ENCODE measurements at places on chromosomes 12 and 14. TPM values are rescaled to one million over a fixed set of nuclear protein-coding genes. Genes with fewer than 3 reads are reported as not detected.

The DNAI7 gene
- total RNA-seq, result 10.1 TPM

The PTHLH gene
- 0.50 TPM for total RNA-seq

The GPRC5D gene
- total RNA-seq, result 0.68 TPM

The VPS33A gene
- 41.3 TPM for total RNA-seq

The SLC5A8 gene
- 0.31 TPM for total RNA-seq

The CLEC4A gene
- total RNA-seq, result 3.5 TPM

The MYF6 gene
- not detected for total RNA-seq

The ACSS3 gene
- 22.8 TPM for total RNA-seq

The OASL gene
- 0.74 TPM for total RNA-seq

The DIO3 gene
- 4.6 TPM for total RNA-seq

The RIN3 gene
- 49.8 TPM for total RNA-seq

The SYNDIG1L gene
- total RNA-seq, result 0.25 TPM

The SAMD15 gene
- total RNA-seq, result 22.6 TPM

The CCDC175 gene
- total RNA-seq, result 9.8 TPM

The CCDC197 gene
- total RNA-seq, result 20.7 TPM

The CCDC196 gene
- 15.7 TPM for total RNA-seq

The ESR2 gene
- total RNA-seq, result 19.8 TPM

The SLC17A8 gene
- 0.37 TPM for total RNA-seq

The RPL6 gene
- total RNA-seq, result 343 TPM

The MTA1 gene
- 118 TPM for total RNA-seq

The TRPV4 gene
- 1.3 TPM for total RNA-seq

The OR10P1 gene
- not detected for total RNA-seq

The PXN gene
- total RNA-seq, result 84.9 TPM

The ITGA7 gene
- 26.4 TPM for total RNA-seq

The KERA gene
- total RNA-seq, result not detected

The RFLNA gene
- 0.31 TPM for total RNA-seq

The SIX1 gene
- total RNA-seq, result 8.7 TPM

The PTPN21 gene
- total RNA-seq, result 47.2 TPM

The MIPOL1 gene
- 38.8 TPM for total RNA-seq

The BORCS5 gene
- total RNA-seq, result 22.8 TPM

The RBM25 gene
- total RNA-seq, result 113 TPM

The NRXN3 gene
- 3.5 TPM for total RNA-seq

All from testis (tissue), 5 donors.